ENCODE measurements at places on chromosomes 13 and 19.
A peak's percentile ranks its signal among the peaks of the same experiment; 100 is the strongest.

GRCh38 chr13:98556968-98557631 lies 19.8 kb downstream of the STK24 start:
- no peak for DNase-seq

DNA sequence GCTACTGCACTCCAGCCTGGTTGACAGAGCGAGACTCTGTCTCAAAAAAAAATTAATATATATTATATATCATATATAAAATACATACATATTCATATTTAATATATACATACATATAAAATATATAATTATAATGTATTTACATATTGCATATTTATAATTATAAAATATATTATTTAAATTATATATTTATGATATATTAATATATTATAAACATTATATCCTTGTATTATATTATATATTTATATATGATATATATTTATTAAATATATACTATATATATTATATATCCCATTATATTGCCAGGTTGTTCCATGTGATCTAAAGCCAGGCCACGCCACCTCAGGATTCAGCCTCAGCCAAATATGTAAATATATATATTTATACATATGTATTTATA lies 9.7 kb downstream of the BRME1 start:
- no peak for DNase-seq

DNA sequence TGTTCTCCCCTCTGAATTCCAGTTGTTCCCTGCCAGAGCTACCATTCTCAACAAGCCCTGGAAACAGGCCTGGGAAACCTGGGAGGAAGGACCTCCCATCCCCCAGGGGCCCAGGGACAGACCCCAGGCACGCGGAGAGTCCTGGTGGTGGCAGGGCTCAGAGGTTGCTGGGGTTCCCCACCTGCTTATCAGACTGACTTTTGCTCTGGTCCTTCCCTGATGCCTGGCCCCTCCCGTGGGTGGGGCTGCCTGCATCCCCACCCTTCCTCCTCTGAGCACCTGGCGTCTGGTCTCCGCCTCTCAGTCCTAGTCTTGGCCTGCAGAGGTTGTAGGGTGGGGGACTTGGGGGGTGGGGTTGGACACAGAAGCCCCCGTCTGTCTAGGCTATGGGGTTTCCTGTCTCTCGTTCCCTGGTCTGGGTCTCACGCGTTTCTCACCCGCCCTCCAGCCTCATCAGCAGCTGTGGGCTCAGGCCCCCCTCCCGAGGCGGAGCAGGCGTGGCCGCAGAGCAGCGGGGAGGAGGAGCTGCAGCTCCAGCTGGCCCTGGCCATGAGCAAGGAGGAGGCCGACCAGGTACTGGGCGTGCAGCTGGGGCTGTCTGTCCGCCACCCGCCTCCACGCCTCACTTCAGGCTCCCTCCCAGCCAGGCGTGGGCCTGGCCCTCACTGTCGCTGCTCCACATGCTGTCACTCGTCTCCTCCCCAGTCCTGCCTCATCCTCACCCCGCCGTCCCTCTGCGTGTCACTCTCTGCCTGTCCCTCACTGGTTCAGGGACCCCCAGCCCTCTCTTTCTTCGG lies 13.6 kb downstream of the EPN1 start:
- no peak for DNase-seq

GRCh38 chr19:51749979-51750378 lies 1.7 kb downstream of the FPR1 start:
- DNase-seq, result no peak

- DNase-seq, result peak; percentile 74
Observed at GRCh38 chr13:27375686-27376326, 48.6 kb upstream of the GTF3A start.

GRCh38 chr13:42028113-42028799 lies 20.2 kb upstream of the DGKH start:
- no peak for DNase-seq

GRCh38 chr19:53158119-53158656 lies 665 bp downstream of the ZNF347 start:
- no peak for DNase-seq

DNA sequence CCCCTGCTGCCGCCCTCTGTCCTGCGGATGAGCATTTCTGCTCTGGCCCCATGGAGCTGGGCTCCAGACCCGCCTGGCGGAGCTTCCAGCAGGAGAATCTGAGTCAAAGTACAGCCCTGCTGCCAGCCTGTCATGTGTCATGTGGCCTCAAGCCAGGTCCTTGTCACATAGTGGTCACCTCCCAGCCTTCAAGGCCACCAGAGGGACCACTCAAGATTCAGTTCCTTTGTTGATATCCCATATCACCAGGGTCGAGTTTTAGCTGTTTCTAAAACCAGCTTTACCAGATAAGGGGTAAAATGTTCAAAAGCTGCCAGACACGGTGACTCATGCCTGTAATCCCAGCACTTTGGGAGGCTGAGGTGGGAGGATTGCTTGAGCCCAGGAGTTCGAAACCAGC lies 13.4 kb downstream of the THOP1 start:
- DNase-seq, result peak; percentile 72

- DNase-seq, result no peak
Observed at GRCh38 chr13:59343993-59344822, 819.5 kb downstream of the DIAPH3 start.

DNA sequence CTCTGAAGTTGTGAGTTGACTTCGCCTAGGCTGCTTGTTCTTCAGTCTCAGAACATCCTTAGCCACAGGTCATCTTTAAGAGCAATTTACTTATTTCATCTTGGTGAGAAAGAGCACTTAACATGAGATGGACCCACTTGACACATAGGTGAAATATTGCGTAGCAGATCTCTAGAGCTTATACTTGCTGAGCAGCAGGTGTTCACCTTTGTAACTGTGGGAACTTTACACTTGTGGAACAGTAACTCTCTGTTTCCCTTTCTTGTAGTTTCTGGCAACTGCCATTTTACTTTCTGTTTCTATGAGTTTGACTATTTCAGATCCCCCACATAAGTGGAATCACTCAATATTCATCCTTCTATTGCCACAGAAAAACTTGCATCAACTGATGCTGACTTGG lies 95.7 kb downstream of the SLC10A2 start:
- DNase-seq, result no peak

- DNase-seq, result no peak
Observed at GRCh38 chr13:93377196-93377595, 150.6 kb downstream of the GPC6 start.

GRCh38 chr19:17113127-17113785 lies 37.7 kb downstream of the MYO9B start:
- no peak for DNase-seq

DNA sequence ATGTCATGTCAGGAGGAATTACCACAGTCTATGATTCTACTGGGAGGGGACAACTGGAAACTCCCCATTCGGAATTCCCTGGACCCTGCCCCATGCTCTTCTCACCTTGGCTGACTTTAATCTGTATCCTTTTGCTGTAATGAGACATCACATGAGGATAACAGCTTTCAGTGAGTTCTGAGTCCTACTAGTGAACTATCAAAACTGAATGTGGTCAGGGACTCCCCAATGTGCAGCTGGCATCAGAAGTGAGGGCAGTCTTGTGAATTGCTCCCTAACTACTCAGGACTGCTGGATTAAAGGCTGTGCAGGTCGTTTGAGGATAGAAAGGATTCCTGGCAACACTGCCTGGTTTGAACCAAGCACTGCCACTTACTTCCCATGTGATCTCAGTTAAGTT lies 15.2 kb downstream of the SIGLEC7 start:
- no peak for DNase-seq

DNA sequence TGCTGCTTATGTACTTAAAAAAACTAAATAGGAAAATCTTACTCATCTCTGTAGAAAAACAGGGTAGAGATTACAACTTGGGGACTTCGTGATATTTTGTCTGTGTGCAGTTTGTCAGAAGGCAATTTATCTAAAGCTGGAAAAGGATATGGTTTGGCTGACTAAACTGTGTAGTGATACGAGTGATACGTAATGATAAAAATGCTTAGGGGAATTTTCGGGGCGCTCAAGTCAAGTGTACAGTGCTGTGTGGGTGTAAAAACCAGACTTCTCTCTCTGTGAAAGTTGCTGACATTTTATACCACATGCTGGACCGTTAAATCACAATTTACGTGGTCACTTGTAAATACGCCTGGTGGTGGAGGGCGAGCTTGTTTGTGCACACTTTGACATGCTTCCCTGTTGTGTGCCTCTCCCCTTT lies 221.7 kb downstream of the KCNRG start:
- no peak for DNase-seq

GRCh38 chr13:27917121-27917947 lies 2.5 kb upstream of the PDX1 start:
- DNase-seq, result no peak

DNA sequence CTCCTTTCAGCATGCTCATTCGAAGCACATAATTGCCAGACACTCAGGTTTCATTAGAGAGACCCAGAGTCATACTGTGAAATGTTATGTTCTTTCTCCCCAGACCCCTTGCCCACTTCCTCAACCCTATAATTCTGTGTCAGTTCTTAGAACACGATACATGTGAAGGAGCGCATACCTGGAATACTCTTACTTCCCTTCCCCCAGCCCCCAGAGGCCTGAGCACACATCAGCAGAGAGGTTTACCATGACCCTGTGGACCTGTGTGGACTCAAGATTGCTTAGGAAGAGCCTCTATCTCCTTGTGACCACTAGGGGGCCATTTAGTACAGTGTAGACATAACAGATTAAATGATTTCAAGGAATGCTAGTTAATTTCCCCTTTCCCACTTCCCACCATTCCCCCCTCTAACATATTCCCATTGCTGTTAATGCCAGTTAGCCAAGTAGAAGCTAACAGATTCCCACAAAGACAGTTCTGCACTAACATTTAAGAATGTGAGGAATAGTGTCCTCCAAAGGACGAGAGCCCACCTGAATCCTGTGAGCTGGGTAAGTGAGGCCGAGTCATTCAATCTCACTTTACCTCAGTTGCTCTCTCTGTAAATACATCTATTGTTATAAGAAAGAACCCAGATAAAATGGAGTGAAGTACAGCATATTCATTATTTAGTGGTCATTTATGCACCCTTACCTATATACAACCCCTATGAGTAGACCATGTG lies 154.2 kb upstream of the MAB21L1 start:
- no peak for DNase-seq

- no peak for DNase-seq
Observed at GRCh38 chr19:32350987-32351348, 5.6 kb downstream of the ZNF507 start.

DNA sequence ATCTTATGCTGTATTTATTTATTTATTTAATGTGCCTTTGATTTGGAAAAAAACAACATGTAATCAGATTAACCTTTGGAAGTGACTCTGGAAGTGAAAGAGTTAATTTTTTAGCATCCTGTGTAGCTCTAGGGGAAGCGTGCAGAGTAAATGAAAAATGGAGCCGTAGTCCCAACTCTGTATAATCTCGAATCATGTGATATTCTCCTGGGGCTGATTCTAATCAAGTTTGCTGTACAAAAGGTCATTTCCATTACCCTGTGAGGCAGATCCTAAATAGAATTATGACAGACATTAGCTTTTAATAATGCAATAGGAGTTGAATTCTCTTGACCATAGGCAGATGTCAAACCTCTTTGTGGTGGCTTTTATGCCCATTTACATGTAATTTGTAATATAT lies 238.6 kb upstream of the CSNK1A1L start:
- no peak for DNase-seq

GRCh38 chr13:32624441-32624840 lies 38.2 kb downstream of the PDS5B start:
- DNase-seq, result no peak

DNA sequence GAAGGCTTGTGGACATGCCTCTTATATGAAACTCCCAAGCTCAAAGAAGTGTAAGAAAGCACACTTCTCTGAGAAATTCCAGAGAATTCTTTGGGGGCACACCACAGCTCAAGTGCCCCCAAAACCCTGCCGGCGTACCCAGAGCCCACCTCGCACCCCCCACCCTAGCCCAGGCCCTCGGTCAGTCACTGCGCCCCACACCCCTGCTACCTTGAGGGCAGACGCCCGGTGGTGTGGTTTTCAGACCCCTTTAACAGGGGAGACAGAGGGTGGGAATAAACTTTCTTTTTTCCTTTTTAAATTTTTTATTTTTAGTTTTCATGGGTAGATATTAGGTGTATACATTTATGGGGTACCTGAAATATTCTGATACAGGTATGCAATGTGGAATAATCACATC lies 29.5 kb downstream of the PEPD start:
- no peak for DNase-seq

GRCh38 chr19:30608471-30608870 lies 236.3 kb downstream of the ZNF536 start:
- no peak for DNase-seq

DNA sequence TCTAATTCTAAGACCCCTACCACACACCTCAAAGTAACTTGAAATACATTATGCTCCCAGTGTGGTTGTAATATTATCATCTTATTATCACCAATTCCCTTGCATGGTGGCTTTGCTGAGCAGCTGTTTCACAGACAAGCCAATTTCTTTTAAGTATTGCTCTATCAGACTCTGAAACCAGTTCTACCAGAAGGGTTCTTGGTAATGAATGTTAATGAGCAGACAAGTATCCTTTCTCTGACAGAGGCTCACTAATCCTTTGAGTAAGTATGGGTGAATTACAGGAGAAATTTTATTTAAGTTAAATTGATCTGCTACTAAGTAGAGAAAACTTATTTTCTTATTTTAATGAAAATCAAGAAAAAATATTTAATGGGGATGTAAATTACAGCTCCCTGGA lies 326.0 kb downstream of the GPC6 start:
- no peak for DNase-seq

DNA sequence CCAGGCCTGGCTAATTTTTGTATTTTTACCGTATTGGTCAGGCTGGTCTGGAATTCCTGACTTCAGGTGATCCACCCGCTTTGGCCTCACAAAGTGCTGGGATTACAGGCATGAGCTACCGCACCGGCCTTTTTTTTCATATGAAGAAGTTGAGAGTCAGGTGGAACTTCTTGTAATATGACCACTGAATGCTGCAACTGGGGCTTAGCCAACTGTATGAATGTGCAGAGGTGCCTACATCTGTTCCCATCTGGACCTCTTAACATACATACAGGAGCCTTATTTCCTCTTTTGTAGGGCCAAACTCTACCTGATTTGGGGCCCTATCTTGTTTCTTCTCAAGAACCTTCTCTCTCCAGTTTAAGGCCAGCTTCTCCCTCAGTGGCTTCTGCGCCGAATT lies 11.9 kb upstream of the GGACT start:
- no peak for DNase-seq

GRCh38 chr13:24005755-24006281 lies 108.5 kb upstream of the C1QTNF9B start:
- no peak for DNase-seq

DNA sequence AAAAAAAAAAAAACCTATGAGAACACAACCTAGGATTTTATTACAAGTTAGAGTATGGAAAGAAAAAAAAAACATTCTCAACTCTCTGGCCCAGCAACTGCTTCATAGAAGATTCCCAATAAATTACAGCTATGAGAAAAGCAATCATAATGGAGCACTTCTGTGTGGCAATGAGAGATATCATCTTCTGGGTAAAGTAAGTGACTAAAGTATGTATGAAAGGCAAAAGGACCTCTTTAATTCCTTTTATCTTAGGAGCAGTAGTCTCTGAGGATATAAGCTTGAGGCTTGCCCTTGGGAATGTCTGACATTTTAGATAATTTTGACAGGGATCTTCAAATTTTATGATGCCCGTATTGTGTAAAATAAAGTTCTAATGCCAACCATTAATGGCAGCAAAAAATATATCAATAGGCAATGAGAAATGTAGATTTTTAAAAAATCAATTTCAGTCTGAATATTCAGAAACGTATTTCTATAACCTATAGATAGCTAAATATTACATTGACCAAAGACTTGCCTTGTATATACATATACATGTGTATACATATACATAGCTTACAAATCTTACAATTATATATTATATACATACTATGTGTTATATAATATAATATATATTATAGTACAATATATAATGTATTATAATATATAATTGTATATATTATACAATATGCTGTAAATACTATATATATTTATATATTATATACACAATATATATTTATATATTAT lies 823.9 kb upstream of the SLITRK1 start:
- no peak for DNase-seq
